ENCODE measurements at places on chromosomes 3 and 15.

- no peaks in the 10 kb centered on the region for H3K27me3 ChIP-seq
- no peak overlapping the region for H3K27ac ChIP-seq
- no peak overlapping the region for H3K4me3 ChIP-seq
- H3K4me1 ChIP-seq, result peaks cover 4% of the 10 kb centered on the region
- no peaks in the 10 kb centered on the region for H3K36me3 ChIP-seq
- no peak for DNase-seq
These were observed 64.4 kb downstream of the FRMD4B start for GRCh38 chr3:69321301-69322157.

DNA sequence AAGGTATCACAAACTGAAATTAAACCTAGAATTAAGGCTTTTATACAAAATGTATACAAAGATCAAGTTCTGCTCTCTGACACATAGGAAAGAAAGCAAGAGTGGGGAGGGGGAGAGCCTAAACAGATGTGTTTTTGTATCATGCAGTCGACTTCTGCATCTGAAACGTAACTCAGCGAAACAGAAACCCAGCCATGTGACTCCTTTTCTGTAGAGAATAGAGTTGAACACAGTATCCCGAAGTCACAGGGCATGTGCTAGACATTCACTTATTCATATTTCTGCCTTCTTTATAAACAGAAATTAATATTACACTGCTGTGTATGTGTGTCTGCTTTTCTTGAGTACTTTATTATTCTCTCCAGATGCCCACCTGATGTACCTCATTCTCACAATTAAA is 121.0 kb downstream of the PDZRN3 start:
- no peaks in the 10 kb centered on the region for H3K27me3 ChIP-seq
- no peak for DNase-seq
- no peaks in the 10 kb centered on the region for H3K4me1 ChIP-seq
- no peak overlapping the region for H3K27ac ChIP-seq
- no peaks in the 10 kb centered on the region for H3K36me3 ChIP-seq

- peak; percentile 5 for DNase-seq
- peak overlapping the region; percentile 25 for H3K27ac ChIP-seq
- H3K36me3 ChIP-seq, result no peaks in the 10 kb centered on the region
- no peaks in the 10 kb centered on the region for H3K27me3 ChIP-seq
- H3K4me1 ChIP-seq, result peaks cover 10% of the 10 kb centered on the region
- H3K4me3 ChIP-seq, result peak overlapping the region; percentile 57
These were observed 703 bp downstream of the PEAK1 start for GRCh38 chr15:77418966-77419835.

- H3K4me3 ChIP-seq, result no peak overlapping the region
- no peaks in the 10 kb centered on the region for H3K4me1 ChIP-seq
- no peak overlapping the region for H3K27ac ChIP-seq
- no peaks in the 10 kb centered on the region for H3K36me3 ChIP-seq
- no peaks in the 10 kb centered on the region for H3K27me3 ChIP-seq
These were observed 843.9 kb downstream of the TUSC7 start for GRCh38 chr3:117553461-117553860.

GRCh38 chr15:75570126-75570845 is 8.8 kb downstream of the PTPN9 start:
- H3K4me1 ChIP-seq, result peaks cover 5% of the 10 kb centered on the region
- H3K27me3 ChIP-seq, result no peaks in the 10 kb centered on the region
- H3K27ac ChIP-seq, result no peak overlapping the region
- DNase-seq, result no peak
- no peak overlapping the region for H3K4me3 ChIP-seq
- H3K36me3 ChIP-seq, result no peaks in the 10 kb centered on the region

- no peak overlapping the region for H3K4me3 ChIP-seq
- no peaks in the 10 kb centered on the region for H3K36me3 ChIP-seq
- no peak for DNase-seq
These were observed 87.0 kb downstream of the NSMCE3 start for GRCh38 chr15:29182590-29182989.

DNA sequence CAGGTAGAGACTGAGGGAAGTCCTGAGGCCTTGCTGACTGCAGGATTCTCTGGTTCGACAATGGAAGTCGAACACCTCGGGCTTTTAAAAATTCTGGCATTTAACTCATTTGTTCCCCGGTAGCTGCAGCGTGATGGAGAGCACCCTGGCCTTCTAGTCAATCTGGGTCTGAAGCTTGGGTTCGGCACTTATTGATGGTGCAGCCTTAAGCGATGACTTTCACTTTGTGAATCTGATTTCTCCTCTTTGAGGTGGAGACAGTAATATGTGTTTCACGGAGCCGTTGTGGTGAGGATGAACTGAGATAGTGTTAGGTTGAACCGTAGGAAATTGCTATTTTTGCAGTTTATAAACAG is 621 bp upstream of the PARP6 start:
- peaks cover 5% of the 10 kb centered on the region for H3K36me3 ChIP-seq
- no peaks in the 10 kb centered on the region for H3K27me3 ChIP-seq
- peak overlapping the region; percentile 75 for H3K4me3 ChIP-seq
- H3K27ac ChIP-seq, result peak overlapping the region; percentile 52
- DNase-seq, result no peak
- peaks cover 33% of the 10 kb centered on the region for H3K4me1 ChIP-seq

DNA sequence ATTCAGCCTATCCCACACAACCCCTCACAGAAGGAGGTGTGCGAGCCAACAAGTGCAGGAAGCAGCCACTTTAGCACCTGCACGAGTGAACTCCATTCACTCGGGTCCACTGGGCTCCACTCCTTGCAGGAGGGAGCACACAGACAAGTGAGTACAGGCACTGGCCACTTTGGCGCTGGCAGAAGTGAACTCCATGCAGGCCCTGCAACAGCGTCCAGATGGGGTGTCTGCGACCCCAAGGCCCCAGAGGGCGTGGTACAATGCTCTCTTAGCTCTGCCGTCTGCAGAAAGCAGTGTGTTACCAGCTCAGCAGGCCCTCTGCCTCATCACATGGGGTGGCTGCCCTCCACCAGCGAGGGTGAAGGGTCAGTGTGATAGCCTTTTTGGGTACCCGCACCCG is 388.0 kb upstream of the CNTN4 start:
- no peaks in the 10 kb centered on the region for H3K4me1 ChIP-seq
- no peaks in the 10 kb centered on the region for H3K36me3 ChIP-seq
- H3K27ac ChIP-seq, result no peak overlapping the region
- DNase-seq, result no peak
- no peak overlapping the region for H3K4me3 ChIP-seq

DNA sequence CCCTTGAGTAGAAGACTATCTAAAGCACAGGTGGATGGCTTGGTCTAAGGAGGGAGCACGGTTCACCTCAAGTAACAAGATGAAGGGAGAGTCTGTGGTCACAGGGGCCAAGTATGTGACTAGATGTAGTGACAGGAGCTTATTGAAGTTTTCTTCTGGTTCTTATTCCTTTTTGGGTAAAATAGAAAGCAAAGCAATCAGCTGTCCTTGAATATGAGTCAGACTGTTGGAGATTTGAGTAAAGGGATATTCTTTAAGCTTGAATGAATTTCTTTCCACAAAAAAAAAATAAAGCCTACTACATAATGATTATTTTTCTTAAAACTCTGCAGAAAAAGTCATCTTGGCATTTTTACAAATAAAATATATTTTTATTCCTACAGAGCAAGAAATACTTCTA is 1.5 kb upstream of the CNTN6 start:
- no peak overlapping the region for H3K27ac ChIP-seq
- no peaks in the 10 kb centered on the region for H3K4me1 ChIP-seq
- no peak for DNase-seq
- H3K27me3 ChIP-seq, result no peaks in the 10 kb centered on the region
- H3K4me3 ChIP-seq, result no peak overlapping the region
- no peaks in the 10 kb centered on the region for H3K36me3 ChIP-seq

GRCh38 chr3:84108442-84108971 is 850.3 kb upstream of the CADM2 start:
- H3K4me1 ChIP-seq, result no peaks in the 10 kb centered on the region
- H3K27ac ChIP-seq, result no peak overlapping the region
- no peak overlapping the region for H3K4me3 ChIP-seq
- H3K36me3 ChIP-seq, result no peaks in the 10 kb centered on the region
- no peaks in the 10 kb centered on the region for H3K27me3 ChIP-seq

DNA sequence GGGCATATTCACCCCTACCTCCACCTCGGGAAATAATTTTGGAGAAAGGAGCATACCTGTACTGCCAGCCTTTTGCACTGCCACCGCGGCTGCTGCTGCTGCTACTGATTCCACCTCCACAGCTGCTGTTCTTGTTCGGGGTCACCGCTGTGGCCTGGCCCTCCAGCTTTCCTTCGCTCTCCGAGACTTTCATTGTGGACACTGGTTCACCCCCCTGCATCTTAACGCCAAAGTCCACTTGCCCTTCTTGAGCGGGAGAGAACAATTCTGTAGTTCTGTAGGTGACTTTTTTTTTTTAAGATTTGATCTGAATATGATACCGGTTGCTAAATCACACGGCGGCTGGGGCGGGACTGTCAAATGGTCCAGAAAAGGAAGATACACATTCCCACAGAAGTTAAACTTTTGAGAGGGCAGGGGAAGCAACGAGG is 701 bp downstream of the OSBPL11 start:
- H3K4me1 ChIP-seq, result peaks cover 23% of the 10 kb centered on the region
- H3K27me3 ChIP-seq, result no peaks in the 10 kb centered on the region
- H3K4me3 ChIP-seq, result peak overlapping the region; percentile 62
- no peaks in the 10 kb centered on the region for H3K36me3 ChIP-seq

DNA sequence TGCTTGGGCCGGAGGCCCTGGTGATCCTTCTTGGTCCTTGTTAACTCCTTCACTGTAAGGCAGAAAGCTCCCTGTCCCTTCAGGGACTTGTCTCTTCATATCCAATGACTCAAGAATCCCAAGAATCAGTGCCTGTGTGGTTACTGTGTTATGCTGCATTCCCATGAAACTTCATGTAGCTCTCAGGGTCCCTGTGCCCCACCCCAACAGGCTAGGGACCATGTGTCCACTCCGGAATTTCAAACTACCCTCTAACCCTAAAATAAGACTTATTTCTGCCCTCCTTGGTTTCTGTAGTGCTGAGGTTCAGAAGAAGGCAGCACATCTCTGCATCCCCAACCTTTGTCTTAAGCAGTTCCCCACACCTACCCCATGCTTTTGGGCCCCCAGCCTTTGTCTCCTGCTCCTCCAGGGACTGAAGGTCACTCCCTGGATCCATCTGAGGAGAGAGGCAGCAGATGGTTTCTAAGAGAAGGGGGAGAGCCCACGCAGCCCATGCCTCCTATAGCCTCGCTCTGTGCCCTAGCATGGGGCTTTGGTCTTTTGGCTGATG is 531 bp upstream of the MAP1A start:
- DNase-seq, result no peak
- peaks cover 5% of the 10 kb centered on the region for H3K4me1 ChIP-seq
- H3K27me3 ChIP-seq, result peaks cover 10% of the 10 kb centered on the region

GRCh38 chr15:80730387-80730786 is 35.3 kb downstream of the ABHD17C start:
- H3K36me3 ChIP-seq, result no peaks in the 10 kb centered on the region
- no peaks in the 10 kb centered on the region for H3K27me3 ChIP-seq
- no peak overlapping the region for H3K4me3 ChIP-seq
- no peaks in the 10 kb centered on the region for H3K4me1 ChIP-seq
- H3K27ac ChIP-seq, result no peak overlapping the region
- no peak for DNase-seq

GRCh38 chr3:64186667-64187064 is 38.6 kb downstream of the PRICKLE2 start:
- no peak overlapping the region for H3K4me3 ChIP-seq
- no peaks in the 10 kb centered on the region for H3K27me3 ChIP-seq
- no peak for DNase-seq
- H3K27ac ChIP-seq, result no peak overlapping the region
- no peaks in the 10 kb centered on the region for H3K36me3 ChIP-seq

All from CD8-positive, alpha-beta memory T cell (primary cell).